ENCODE measurements at places on chromosomes 2 and 18.
A peak's percentile ranks its signal among the peaks of the same experiment; 100 is the strongest.

GRCh38 chr2:62071760-62072680 lies 123.9 kb upstream of the B3GNT2 start:
- DNase-seq: no peak

- DNase-seq: no peak
These were observed 39.6 kb downstream of the PSMG2 start for GRCh38 chr18:12742453-12742852.

- no peak for DNase-seq
These were observed 165.1 kb upstream of the KCNJ3 start for GRCh38 chr2:154533300-154533940.

DNA sequence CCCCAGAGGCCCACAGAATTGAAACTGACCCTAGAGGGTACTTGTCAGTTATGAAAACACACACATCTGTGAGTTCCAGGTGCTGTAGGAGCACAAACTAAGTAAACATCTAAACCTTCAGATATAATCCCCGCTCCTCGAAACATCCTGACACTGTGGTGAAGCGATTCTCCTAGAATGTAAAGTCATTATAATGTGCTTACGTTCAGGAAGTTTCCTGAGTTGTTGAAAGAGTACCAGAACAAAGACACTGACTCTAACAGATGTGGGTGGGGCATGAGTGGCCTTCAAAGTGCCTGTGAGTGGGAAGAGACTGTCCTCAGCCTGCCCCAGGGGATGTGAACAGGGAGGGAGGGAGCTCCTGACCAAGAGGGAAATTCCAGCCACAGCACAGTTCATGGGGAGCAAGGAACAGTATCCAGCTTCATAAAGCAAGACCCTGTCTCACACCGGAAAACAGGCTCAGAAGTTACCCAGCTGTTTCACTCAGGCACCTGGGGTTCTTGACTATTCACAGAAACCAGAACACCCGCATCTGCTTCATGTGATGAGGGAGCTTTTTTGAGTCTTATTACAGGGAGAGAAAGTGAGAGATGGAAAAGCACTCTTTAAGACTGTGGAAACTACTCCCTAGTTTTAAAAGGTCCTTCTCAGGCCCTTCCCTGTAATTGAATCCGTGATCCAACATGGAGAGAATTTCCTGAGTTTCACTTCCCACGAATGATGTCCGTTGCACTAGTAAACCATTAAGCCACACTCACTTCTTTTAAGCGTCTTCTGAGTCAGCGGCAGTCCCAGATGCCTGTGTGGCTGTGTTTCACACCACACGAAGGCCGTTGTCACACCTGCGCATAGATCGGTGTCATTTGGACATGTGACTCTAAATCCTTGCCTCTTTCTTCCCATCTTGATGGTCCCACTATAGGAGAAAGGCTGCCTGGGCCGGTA lies 88.6 kb upstream of the EML6 start:
- DNase-seq: peak; percentile 42

GRCh38 chr2:178934571-178934970 lies 115.4 kb downstream of the CCDC141 start:
- no peak for DNase-seq

DNA sequence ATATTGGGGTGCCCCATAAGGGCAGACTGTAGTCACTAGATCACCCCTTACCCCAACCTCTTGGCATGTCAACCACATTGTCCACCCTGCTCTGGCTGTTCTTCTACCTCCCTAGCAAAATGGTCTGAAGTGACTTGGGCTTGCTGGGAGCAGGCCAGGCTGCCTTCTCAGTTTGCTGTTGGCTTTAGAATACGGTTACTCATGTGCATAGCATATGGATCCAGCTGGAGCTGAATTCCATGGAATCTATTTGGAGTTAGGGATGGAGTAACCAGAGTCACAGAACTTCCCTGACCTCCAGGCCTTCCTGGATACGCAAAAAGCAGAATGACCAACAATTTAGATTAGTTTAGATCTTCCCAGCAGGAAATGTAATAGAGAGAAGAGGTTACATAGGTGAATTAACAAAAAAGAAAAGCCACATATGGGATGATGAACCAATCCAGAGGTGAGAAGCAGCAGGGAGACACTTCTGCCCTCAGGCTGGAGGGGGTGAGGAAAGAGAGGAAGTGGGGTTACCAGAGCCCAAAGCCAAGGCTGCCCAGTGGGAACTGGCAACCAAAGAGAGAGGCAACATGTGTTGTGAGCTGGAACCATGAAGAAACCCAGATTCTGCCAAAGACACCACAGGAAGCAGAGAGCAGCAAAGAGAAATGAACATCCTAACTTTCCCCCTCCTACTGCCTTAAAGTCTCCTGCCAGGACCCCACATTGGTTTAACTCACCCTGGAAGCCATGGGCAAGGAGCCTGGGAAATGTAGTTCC lies 26.1 kb downstream of the PKDCC start:
- DNase-seq: peak; percentile 64

DNA sequence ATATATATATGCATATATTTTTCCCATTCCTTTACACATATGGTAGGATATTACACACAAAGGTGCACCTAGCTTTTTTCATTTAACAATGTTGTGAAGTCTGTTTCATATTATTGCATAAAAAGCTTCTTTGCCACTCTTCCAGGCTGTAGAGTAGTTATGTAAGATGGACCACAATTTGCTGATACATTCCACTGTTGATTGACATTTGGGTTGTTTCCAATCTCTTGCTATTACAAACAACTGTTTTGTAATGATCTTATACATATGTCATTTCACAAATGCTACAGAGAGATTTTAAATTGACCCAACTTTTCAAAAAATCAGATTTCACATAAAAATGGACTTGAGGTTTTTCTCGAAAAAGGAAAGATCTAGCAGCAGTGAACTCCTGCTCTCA lies 301.4 kb downstream of the CDCA7 start:
- DNase-seq: no peak

DNA sequence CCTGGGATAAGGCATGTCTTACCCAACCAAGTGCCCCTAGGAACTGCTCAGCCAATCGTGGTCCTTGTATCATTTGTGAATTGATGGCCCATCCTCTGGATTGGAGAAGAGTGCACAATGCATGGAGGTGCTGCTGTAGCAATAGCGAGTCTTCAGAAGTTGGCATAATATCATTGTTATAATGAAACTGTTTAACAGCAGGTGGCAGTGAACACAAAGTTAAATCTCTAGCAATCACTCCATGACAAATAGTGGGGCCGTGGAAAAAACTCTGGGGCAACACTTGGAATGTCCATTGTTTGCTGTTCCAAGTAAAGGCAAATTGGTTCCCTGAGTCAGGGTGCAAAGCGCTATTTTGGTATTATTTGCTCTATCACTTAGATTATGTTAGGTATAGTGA lies 11.4 kb downstream of the REG1A start:
- no peak for DNase-seq

- no peak for DNase-seq
These were observed 281.8 kb upstream of the CXCR4 start for GRCh38 chr2:136399667-136400289.

DNA sequence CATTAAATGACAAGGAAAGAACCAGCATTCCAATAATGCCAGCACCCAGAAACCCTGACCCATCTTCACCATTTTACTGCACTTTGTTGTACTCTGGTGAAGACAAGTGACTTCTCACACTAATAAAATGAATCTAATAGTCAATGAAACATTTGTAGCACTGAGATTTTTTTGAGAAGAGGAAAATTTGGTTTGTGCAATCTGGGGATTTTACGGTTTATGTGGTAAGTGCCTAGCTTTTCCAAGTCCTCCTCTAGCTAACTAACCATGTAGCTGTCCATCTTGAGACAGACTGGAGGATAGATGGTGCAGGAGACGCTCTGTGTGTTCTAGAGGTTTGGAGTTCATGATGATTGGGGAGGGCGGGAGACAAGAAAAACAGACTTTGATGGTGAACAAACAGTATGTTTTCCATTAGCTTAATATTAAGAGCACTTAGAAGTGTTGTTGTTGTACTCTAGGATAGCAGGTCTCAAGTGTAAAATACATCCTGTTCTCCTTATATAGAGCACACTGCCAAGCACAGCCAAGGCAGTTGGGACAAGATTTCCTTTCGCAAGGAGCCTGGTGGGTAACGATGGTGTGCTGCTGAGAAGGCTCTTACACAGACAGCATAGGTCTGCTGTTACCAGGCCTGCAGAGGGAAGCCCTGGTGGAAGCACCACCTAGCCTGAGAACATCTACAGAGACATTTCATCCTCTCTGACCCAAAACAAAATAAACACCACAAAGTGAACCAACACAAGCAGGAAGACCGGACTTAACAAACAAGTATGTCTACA lies 83.7 kb downstream of the BCL11A start:
- no peak for DNase-seq
